ENCODE measurements at places on chromosomes 7 and 10.

- DNase-seq = no peak
Observed at GRCh38 chr10:126085806-126086205, 189.4 kb downstream of the FANK1 start.

DNA sequence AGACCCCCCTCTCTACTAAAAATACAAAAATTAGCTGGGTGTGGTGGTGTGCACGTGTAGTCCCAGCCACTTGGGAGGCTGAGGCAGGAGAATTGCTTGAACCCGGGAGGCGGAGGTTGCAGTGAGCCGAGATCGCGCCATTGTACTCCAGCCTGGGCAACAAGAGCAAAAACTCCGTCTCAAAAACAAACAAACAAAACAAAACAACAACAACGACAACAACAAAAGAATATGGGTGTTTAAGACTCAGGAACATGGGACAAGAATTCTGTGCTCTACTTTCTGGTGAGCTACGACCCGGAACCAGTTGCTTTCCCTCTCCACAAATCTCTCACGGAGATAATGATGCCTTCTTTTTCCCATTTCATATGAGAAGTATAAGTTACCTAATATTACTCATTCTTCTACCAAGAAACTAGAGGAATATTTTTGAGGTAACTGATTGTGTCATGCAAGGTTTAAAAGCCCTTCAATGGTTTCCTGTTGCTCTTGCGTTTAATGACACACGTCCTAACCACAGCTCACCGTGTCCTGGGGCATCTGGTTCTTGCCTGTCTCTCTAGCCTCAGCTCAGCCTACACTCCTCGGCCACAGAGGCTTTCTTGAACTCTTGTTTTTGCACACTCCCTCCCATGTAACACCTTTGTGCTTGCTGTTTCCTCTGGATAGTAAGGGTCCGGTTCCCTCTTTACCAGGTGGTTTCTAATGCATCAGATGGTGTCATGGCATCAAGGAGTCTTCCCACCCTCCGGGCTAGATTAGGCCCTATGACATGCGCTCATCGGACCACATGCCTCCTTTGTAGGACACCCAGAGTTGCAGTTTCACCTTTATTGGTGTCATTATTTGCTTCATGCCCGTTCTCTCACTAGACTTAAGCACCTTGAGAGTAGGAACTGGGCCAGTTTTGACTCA, 67.5 kb downstream of the PFKFB3 start:
- DNase-seq = no peak

GRCh38 chr10:76010703-76011102, 579.3 kb downstream of the LRMDA start:
- DNase-seq = no peak

DNA sequence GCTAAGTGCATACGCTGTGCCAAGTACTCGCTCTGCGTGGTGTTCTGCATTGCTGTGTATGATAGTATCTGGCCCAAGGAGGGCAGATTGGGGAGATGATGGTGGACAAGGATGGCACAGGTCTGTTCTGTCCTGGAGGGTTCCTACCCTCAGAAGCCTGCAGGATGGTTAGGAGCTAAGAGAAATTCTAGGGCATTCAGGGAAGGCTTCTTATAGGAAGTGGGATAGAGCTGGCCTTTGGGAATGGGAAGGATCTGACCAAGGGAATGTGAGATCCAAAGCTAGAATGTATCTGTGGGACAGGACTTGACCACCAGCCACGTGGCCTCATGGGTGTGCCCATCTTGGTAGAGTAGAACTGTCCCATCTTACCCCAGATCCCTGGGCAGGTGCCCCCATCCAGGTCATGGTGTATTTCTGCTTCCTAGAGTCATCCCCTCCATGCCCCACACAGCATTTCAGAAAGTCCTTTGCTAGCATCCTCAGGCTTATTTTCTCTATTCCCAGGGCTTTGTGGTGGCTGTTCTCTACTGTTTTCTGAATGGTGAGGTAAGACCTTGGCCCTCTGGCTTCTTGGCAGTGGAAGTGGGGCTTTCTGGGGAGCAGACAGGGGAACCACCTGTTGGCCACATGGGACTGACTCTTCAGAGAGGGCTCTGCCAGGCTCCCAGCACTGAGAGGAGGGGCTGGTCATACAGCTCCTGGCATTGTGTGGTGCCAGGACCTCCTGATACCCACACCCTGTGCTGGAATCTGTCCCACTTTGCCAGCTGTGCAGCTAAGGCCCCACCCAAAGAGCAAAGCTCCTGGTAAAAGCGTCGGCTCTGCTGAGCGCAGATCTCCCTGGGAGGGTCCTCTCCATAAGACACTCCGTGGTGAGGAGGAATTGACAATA, 52.5 kb downstream of the ADCYAP1R1 start:
- no peak for DNase-seq

GRCh38 chr10:33706746-33707145, 372.3 kb upstream of the NRP1 start:
- DNase-seq = no peak

DNA sequence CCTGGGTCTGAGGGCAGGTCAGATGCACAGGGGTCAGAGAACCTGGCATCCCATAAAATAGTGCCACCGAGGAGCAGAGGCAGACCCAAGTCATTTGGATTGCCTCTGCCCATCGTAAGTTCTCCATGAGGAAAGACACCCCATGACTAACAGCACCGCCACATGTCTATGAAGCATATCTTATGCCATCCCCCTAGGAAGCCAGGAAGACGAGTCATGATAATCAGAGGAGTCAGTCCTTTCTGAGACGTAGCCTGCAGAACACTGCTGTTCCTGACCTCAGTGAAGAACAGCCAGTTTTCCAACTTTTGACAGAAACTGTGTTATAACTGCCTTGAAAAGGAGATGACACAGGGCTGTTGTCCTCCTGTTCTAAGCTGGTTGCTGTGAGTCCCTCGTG, 51.2 kb downstream of the INSYN2A start:
- DNase-seq = no peak
